ENCODE measurements at places on chromosomes 4 and X.

DNA sequence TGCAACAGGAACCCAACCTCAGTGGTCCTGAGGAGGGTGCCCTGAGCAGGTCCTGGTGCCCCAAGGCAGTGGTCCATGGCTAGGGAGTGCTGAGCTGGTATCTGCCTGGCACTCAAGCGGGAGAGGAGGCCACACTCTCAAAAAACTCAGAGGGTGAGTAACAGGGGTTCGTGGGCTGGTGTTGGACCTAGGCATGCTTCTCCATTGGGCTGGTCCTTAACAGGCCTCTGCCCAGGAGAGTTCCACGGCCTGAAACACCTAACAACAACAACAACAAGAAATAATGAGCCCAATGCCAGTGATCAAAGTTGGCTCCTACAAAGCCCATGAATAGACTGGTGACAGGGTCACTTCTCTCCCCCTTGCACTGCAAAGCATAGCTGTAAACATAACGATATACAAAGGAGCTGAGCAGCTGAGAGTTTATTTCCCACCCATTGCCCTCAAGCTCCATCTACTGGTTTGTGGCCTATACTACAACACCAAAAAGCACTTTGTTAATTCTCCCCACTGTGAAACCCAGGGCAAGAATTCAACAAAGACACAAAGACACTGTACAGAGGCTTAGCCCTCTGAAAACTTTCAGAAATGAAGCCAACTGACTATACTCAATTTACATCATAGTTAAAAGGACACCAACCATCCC lies 736.1 kb upstream of the ADGRL3 start:
- DNase-seq = peak; percentile 2

- no peak for DNase-seq
Observed at GRCh38 chrX:38305971-38306370, 21.3 kb downstream of the RPGR start.

- DNase-seq = no peak
Observed at GRCh38 chr4:1972414-1972813, 36.4 kb downstream of the NELFA start.

DNA sequence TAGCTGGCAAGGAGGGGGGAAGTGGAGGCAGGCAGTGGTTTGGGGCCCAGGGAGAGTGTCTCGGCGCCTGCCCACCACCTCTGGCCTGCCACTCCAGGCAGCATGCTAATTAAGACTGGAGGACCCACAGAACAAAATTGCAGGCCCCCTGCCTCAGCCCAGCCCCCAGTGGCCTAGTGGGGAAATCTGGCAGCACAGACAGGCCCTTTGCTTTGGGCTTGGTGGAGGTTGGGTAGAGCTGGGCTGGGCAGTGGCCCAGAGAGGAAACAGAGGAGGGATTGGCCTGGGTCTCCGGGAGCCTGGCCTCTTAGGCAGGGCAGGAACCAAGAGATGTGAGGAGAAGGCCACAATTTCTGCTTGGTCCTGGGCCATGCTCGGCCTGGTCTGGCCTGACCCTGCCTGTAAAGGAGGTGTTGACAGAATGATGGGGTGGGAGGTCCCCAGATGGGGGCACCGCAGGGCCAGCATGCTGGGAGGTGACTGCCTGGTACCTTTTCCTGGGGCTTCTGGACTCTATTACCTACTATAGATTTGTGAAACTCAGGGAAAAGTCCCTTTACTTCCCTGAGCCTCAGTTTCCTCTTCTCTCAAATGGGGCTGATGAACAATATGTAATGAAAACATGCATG lies 92.4 kb upstream of the PJA1 start:
- DNase-seq = no peak

DNA sequence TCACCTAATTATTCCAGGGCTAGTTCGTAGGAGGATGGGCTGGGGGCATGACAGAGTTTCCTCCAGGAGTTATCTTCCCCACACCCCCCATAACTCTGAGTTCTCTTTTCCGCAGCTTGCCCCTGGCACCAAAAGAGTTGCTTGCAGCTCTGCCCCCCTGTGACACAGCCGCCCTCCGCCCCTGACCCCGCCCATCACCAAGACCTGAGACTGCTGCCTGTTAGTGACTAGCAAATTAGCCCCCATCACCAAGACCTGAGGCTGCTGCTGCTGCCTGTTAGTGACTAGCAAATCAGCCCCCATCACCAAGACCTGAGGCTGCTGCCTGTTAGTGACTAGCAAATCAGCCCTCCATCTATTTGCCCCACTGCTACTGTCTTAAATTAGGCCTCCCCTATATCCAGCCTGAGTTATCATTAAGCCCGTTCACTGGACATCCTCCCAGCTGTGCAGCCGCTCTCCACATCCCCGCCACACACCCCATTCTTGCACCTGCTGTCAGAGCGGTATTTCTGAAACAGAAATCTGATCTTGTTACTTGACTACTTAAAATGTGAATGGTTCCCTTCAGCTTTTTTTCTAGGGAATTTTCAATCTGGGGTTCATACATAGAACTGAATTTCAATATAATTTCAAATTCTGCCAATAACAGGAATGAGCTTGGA lies 1.5 kb upstream of the PAPSS1 start:
- DNase-seq = no peak

DNA sequence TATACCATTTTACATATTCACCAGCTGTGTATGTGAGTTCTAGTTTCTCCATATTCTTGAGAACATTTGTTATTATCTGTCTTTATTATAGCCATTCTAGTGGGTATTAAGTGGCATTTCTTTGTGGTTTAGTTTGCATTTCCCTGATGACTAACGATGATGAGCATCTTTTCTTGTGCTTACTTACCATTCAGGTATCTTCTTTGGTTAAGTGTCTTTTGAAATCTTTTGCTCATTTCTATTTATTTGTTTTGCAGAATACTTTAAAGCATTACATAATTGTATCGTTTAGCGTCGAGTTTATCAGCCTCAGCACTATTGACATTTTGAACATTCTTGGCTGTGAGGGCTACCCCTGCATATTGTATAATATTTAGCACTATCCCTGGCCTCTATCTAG lies 85.4 kb downstream of the FRMPD4 start:
- no peak for DNase-seq

- DNase-seq = peak; percentile 23
Observed at GRCh38 chr4:22514001-22514400, 1.9 kb downstream of the ADGRA3 start.

GRCh38 chrX:119624417-119624816 lies 18.2 kb upstream of the NKRF start:
- no peak for DNase-seq

GRCh38 chr4:141330616-141331015 lies 109.9 kb downstream of the ZNF330 start:
- no peak for DNase-seq

Measured in HTR-8/SVneo (cell line).